ENCODE measurements at places on chromosomes 6 and 20.

- DNase-seq: no peak
Observed at GRCh38 chr6:30111266-30111856, 1.5 kb downstream of the TRIM31 start.

GRCh38 chr20:40741507-40742106 is 52.6 kb upstream of the MAFB start:
- DNase-seq: no peak

DNA sequence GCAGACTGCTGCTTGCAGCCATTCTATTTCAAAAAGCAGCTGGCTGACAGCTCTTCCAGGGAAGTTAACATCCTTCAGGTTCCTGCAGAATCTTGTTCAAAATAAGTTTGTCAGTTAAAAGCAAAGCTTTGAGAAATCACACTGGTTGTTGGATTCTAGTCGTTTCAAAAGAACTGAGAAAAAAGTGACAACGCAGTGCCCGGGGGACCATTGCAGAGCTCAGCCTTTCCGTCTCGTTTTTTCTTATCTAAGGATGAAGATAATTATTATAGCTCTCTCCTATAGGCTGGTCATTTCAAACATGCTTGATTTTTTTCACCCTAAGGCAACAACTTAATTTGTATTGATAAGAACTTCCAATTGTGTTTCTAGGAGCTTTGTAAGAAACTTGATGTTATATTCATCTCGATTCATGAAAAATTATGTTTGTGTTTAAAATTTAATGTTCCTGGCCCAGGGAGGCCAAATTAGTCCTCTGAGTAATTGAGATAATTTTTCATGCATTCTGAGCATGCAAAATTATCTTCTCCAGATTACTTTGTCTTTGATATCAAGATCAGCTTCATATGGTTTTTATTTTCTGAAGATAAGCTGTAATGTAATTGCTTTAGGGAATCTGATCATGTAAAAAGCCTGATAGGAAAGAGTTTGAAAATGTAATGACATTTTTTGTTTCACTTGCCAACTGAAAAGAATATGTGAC is 58.4 kb downstream of the SNAP25 start:
- no peak for DNase-seq

DNA sequence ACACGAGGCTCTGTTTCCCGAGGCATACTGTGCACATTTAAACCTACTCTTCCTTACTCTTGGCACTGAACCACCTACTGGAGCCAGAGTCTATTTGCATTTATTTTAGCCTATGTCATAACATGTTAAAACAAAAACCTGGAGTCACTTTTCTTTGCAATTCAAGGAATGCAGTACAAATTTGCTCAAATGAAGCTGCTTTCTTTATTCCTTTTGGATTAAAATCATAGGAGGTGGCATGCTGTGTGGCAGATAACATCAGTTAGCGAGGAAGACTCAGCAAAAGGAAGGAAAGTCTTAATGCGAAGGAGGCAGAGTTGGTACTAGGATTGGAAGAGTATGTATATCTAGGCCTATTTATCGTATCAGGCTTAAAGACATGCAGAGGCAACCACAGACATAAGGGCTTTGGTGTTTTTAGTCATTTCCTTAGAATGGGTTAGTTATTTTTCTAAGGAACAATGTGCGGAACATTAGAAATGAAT is 92.9 kb downstream of the SAMD3 start:
- no peak for DNase-seq

GRCh38 chr20:5844063-5844681 is 94.0 kb downstream of the SHLD1 start:
- no peak for DNase-seq

DNA sequence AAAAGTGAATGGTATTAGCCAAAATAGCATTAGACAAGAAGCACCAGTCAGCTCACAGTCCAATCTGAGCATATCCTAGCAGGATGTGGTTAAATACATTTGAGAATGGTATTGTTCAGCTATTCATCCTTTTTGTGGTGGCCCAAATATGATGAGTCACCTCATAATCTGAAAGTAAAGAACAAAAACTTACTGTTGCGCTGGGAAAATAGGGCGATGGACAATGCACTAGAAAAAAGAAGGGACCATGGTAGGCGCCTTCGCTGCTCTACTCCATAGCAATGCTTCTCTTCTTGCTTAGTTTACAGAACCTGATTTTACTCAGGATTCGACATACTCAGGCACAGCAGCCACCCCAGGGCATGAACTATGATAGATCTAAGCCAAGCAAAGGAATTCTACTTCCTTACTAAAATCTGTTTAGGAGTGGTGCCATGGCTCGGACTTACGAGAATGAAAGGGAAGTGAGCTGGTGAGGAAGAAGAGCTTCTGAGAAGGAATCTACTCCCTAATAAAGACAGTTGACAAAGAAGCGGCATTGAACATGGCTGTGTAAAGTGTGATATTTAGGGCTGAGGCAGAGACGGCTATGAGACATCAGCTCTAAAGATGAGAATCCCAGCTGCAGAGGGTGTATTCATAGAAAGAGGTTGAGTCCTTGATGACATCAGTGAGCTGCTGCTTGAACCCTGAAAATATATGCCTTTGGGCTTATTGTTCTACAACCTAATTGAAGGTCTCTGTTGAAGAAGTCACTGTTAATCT is 16.6 kb upstream of the FBXO9 start:
- no peak for DNase-seq

DNA sequence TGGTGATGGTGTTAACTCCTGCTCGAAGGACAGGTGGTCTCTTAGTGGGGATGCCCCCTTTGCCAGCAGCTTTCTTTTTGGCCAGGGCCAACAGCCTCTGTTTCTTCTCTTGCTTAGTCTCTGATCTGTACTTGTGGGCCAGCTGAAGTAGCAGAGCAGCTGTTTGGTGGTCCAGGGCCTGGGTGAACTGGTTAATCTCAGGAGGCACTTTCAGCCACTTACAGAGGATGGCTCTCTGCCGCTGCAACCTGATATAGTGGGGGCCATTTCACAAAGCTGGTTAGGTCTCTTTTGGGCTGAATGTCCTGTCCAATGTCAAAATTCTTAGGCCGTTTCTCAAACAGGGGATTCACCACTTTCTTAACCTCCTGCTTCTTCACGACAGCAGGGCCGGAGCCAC is 23.2 kb upstream of the LOC128125822 start:
- DNase-seq: no peak

DNA sequence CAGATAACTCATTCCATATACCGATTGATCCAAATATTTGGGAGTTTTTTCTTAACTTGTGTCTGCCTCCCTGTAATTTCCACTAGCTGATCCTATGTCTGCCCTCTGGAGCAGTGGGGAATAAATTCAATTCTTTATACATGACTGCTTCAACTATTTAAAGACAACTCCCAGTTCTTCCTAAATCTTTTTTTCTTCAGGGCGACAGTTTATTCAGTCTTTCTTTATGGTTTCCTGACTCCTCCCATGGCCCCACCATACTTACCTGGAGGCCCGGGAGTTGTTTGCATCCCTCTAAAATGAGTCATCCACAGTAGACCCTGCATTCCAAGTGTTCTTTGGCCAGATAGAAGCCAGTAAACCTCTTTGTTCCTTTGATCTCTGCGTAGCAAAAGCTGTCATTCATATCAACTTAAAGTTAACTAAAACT is 73.6 kb downstream of the LCA5 start:
- DNase-seq: no peak

DNA sequence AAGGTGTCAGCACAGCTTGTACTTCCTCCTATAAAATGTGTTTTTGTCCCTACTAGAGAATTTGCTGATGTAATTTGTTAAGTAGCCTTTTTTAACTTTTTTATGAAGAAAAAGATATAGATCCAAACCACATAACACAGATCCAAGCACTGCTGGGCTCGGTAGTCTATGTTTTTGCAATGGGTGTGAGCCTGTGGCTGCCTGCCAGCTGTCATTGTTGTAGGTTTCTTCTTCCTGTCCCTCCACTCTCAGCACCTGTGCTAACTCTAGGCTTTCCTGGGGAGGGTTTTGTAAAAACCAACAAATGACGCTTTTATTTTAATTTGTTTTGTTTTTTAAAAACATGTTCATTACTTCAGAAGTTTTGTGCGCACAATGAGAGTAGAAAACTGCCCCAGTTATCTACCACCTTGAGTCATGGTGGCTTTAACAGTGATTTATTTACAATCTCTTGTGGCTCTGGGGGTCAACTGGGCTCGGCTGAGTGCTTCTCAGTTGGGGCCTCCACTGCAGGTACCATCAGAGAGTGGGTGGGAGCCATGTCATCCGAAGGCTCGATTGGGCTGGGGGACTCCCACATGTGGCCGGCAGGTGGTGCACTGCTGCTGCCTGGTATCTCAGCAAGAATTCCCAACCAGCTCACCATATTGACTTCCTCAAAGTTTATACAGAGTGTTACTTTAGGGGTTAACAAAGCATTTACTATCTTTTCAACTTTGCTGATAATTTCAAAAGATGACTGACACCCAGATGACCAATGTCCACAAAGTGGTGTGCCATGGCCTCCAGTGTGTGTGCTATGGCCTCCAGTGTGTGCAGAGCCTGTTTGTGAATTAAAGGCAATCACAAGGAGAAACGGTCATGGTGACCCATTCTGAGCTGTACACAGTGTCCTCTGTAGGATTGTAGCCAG is 3.0 kb upstream of the CCR6 start:
- no peak for DNase-seq

Data from left forelimb (tissue), 1 donor.